Non-pigmented ciliary epithelial cell (primary cell): ENCODE measurements at places on chromosomes 12 and 14.

DNA sequence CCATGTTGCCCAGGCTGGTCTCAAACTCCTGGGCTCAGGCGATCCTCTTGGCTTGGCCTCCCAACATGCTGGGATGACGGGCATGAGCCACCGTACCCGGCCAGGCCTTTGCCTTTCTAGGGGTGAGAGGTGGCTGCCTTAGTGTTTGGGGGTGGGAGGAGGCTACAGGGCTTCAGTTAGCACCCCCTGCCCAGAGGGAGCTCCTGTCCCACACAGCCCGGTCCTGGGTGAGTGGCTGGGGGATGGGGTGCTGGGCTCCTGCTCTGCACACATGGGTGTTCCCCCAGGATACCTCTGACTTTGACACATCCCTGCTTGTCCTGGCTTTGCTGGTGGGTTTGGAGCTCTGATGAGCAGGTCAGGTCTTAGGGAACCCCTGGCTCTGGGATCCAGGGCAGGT is 9.9 kb downstream of the ULK1 start:
- DNase-seq = no peak

DNA sequence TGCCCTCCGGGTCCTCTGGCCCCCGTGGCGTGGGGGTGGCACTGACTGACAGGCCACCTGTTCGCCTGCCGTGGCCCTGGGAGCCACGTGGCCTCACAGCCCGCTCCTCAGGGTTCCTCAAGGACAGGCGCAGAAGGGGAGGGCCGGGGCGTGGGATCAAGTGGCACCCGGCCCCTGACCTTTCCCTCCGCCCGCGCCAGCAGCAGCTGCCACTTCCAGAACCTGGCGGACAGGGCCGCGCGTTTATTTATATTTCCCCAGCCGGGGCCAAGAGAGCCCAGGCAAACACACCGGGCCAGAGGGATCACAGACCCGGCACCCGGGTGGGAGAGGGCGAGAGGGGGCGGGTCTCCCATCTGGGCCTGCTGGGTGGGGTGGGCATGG is 92.6 kb downstream of the RFLNA start:
- DNase-seq = no peak

DNA sequence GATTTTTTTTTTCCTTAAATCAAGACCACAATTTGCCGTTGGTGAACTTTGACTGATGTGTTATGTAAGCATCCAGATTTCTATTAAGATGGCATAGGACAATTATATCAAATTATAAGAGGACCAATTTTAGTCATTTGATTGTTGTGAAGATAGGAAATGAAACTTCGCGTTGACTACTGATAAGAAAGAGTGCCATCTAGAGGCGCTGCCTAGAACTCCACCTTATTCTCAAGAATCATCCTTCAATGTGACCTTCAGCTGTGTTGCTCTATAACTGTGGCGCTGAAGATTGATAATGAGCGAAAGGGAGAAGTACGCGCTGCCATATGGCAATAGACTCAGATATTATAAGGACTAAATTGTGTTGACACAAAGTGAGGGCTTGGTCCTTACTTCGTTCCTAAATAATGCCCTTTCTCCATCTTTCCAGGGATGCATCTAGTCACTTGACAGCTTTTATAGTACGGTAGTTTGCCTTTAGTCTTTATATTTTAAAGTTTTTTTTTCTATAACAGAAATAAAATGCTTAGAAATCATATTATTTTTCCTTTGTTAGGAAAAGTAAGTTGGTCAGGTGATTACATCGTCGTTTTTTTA is 350.8 kb upstream of the STXBP6 start:
- DNase-seq = no peak

DNA sequence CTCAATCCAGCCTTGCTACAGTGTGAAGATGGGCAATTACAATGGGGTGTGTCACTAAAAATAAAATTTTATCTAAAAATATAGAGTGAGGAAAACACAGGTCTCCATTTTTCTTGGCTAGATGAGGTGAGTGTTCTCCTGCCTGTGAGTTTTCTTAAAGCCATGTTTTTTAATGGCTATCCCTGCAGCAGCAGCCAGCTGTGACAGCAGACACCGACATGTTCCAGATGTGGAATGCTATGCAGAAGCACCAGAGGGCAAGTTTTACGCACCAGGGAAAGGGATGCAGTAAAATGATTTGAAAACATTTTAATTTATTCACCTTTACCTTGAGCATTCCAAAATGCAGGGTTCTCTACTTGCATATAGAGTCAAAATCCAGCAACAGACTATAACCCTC is 577.0 kb upstream of the STXBP6 start:
- no peak for DNase-seq

- DNase-seq = no peak
Observed at GRCh38 chr12:4261655-4262054, 11.9 kb upstream of the CCND2 start.

GRCh38 chr14:92701826-92702225 is 46.6 kb downstream of the LGMN start:
- no peak for DNase-seq

- DNase-seq = no peak
Observed at GRCh38 chr14:33642691-33643244, 308.1 kb downstream of the EGLN3 start.

DNA sequence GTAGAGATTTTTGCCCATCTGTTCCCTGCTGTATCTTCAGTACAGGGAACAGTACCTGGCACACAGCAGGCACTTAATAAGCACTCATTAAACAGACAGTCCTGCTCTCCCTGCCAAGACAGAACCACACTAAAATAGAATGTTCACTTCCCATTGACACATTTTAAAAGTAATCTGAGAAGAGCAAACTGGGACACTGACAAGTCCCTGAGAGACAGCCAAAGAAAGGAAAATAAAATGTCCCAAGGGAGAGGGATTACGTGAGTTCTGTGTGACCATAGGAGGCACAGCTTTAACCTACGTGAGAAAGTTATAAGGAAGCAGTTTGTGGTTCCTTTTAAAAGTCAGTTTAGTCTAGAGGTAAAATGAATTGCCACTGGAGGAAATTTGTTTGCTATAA is 43.9 kb upstream of the SYCP3 start:
- DNase-seq = no peak

DNA sequence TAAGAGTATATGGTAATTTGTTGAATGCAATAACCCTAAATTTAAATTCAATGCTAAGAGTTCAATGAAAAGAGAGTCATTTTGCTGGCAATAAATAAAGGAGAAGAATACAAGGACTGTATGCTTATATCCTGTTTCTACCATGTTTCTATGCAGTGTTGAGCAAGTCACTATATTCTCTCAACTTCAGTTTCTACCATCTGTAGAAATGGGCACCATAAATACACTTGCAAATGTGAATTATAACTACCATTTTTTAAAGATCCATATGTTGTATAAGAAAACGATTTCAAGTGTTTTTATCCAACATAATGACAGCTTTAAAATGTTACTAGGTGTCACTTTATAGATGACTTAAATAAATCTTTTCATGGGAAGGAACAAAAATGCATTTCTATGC is 170.3 kb downstream of the CEP128 start:
- no peak for DNase-seq

- no peak for DNase-seq
Observed at GRCh38 chr12:1497161-1497560, 97.2 kb downstream of the FBXL14 start.

- no peak for DNase-seq
Observed at GRCh38 chr12:58306266-58307000, 365.1 kb downstream of the ATP23 start.

- DNase-seq = no peak
Observed at GRCh38 chr14:100381395-100382105, 58.4 kb downstream of the SLC25A47 start.

DNA sequence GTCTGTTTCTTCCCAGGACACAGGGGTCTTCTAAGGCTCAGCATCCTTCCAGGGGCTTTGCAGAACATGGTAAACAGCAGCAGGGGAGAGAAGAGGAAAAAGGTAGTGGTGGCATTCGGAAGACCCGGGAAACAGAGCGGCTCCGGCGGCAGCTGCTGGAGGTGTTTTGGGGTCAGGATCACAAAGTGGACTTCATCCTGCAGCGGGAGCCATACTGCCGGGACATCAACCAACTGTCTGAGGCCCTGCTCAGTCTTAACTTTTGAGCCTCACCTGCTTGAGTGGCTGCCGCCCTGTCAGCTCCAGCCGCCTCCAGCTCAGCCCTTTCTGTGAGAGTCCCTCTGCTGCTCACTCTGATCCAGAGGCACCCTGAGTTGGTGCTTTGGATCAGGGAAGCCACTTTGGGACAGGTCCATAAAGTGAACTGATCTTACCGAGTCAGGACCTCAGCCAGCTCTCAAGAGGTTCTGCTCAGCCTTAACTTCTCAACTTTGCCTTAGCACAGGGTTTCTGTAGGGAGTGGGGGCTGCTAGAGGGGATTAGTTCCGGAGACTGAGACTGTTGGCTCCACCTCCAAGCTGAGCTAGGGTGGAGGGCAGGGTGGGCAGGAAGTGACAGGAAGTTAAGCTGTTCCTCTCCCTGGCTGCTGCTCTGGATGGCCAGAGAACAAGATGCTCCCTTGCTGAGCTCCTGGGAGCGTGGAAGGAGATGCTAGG is 5.4 kb downstream of the SDR39U1 start:
- no peak for DNase-seq

DNA sequence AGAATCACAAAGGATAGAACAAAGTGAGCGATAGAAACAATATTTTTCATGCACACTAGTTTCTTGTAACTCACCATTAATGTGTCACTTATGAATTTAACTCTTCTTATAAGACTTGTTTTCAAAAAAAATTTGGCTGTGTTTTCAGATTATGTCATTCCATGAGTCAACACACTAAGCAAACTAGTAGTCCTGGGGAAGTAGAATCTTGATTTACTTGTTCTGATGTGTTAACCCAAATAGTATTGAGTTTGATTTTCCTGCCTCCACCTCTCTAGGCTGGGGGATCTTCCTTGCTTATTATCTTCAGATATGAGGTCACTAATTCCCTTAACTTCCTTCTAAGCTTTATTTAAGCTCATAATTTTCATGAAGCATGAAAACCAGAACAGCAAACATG is 151.0 kb upstream of the SEL1L start:
- DNase-seq = no peak

- no peak for DNase-seq
Observed at GRCh38 chr14:85619851-85620250, 89.9 kb downstream of the FLRT2 start.

DNA sequence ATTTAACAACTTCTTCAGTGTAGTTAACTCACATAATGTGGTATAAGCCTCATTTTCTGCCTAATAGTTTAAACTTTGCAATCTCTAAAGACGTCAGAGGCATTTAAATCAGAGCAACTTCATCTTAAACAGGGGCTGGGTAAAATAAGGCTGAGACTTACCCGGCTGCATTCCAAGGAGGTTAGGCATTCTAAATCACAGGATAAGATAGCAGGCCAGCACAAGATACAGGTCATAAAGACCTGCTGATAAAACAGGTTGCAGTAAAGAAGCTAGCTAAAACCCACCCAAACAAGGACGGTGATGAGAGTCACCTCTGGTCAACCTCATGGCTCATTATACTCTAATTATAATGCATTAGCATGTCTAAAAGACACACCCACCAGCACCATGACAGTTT is 115.6 kb upstream of the PKP2 start:
- no peak for DNase-seq

DNA sequence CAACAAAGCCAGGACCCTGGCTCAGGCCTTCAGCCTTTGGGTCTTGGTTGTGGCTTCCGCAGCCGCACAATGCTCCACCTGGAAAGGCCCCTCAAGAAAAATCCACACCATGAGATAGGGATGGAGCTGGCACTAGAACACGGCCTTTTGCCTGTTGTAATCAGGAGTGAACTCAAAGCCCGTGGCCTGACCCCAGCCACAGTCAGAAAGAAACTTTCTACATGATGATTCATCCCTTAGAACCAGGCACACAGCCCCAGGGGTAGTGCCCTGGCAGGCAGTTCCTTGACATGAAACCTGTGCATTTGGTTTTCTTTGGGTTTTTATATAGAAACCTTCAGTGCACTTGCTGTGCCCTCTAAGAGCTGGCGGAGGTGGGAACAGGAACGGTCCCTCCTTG is 5.1 kb downstream of the CLMN start:
- no peak for DNase-seq

- no peak for DNase-seq
Observed at GRCh38 chr12:51505360-51506105, 80.9 kb downstream of the SLC4A8 start.

GRCh38 chr12:31853977-31854376 is 105.2 kb upstream of the RESF1 start:
- DNase-seq = no peak

GRCh38 chr14:68685419-68686204 is 107.3 kb downstream of the ZFP36L1 start:
- DNase-seq = peak; percentile 58

GRCh38 chr14:50516091-50516490 is 16.3 kb downstream of the MAP4K5 start:
- DNase-seq = no peak
